ENCODE measurements at places on chromosomes 6 and 20. TPM values are rescaled to one million over a fixed set of nuclear protein-coding genes. Genes with fewer than 3 reads are reported as not detected.

DNA sequence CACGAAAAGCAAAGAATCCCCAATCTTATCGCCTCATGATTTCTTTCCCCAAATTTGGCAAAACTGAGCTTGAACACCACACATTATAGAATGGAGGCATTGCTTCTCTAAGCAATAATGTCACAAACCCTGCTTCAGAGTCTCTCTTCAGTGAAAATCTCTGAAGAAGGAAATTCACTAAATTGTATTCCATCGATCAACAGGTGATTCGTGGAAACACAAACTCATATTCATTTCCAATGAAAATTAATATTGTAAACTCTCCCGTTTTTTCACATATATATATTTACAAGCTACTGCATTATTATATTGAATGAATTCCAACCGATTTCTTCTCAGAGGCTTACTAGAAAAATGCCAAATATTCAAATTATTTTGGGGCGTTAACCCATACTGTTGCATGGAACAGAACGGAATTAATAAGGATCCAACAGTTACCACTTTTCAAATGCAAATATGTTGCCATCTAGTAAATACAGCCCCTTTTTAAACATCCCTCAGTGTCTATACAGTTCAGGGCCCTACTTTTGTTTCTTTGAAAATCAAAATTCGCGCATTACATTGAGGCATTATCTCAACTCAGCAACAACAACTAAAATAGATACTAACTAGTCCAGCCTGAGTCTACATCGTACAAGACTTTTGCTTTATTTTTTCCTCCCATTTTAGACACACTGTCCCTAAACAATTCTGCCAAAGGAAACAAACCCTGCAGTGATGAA, 1.3 kb downstream of the KIF13A start:
- DNase-seq: no peak

DNA sequence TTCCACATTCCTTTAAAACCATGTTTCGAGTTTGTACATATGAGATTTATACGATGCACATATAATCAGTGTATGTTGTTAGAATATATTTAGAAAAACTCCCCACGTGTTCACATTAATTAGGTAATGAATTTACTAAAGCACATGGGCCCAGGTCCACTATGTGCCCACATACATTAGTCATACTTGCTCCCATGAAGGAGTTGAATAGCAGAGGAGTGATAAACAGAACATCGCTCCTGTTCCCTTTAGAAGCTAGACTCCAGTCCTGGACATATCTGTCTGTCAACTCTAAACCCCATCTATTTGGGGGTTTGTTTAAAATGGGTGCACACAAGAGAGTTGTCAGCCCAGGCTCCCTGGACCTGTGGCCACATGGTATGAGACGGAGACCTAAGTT, 108.1 kb upstream of the TIAM2 start:
- no peak for DNase-seq

DNA sequence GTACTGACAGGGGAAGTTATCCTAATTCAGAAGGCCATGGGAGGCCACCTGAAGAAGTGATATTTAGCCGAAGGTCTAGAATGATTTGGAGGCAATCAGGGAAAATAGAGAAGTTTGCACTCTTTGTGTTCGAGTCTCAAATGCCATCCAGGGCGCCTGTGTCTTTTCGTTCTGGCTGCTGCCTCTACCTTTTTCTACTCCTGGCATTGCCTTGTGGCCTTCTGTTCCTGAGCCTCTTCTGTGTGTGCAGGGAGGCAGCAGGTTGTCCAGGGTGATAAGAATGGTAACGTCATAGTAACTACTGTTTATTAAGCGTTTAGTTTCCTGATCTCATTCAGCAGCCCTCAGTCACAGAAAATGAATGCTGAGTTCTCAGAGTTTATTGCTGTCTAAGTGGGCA, 252.1 kb downstream of the FARS2 start:
- DNase-seq: no peak

RAET1L gene
- total RNA-seq: 2.5 TPM

LY86 gene
- not detected for total RNA-seq

DNA sequence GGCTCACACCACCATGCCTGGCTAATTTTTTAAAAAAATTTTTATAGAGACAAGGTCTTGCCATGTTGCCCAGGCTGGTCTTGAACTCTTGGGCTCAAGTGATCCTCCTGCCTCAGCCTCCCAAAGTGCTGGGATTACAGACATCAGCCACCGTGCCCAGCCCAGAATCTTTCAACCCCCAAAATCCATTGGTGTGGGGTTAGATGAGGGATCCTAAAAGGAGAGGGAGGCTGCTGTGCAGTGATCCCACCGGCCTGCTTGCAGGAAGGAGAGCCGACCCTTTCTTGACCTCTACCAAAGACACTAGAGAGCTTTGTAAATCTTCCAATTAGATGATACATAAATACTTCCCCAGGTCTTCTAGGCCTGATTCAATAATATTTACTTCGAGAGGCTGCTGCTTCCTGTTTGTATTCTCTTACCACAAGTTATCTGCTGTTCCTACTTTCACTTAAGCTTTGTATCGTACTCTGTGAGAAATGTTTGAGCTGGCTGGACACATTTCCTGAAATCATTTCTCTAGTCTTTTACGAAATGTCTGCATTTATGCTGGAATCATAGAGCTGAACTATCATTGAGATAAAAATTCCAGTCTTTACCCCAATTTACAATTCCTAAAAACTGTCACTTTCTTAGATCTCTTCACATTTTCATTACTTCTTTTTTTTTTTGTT, 49.3 kb upstream of the IER3 start:
- DNase-seq: no peak

CCM2L gene
- total RNA-seq: 3.4 TPM
